T-helper 2 cell treated with Interferon-gamma antibody and Interleukin-4, amounts not matched to agents 5 μg/mL and 100 μg/mL, for 36 hours (primary cell): ENCODE measurements at places on chromosomes 3 and 15.

DNA sequence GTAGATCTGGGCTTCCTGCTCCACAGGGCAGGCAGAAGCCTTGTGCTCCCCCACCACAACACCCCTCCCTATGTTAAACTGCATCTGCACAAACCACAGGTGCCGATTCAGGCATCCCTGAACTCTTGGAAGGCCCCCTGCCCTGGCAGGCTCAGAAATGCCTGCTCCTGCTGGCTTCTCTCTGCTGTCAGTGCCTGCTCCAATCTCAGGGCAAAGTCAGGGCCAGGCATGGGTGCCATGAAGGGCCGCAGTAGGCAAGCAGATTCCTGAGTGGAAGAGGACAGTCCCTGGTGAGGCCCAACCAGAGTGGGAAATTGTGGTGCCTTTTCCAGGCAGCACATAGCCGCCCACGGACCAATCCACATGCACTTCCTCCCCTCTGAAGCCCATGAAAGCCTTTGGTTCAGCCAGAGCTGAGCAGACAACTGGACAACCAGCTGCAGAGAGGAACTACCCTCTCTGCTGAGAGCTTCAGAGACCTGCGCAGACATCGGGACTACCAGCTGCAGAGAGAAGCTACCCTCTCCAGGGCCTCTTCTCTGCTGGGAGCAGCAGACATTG, 13.6 kb downstream of the PRR20G start:
- DNase-seq = no peak

GRCh38 chr15:82540055-82540983, at the start of gene RPS17:
TSS of gene RPS17 (minus strand) at chr15:82540457. CDS start at chr15:82540428, 29 bp downstream.
- peak; percentile 97 for DNase-seq

DNA sequence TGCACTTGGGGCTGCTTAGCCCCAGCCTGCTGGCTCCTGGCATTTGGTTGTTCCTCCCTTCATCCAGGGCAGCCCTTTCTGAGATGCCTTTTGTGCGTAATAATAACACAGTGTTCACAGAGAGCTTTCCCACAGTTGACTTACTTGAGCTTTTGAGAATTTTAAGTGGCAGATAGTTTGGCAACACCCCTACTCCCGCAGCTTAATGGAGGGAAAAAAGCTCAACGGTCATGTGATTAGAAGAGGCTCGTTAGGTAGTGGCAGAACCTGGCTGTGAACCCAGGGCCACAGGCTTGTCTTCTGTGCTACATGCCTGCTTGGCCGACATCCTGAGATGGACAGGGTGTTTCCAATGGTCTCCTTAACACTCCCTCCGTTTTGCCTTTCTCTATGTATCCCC, 4.7 kb downstream of the KBTBD13 start:
- no peak for DNase-seq

DNA sequence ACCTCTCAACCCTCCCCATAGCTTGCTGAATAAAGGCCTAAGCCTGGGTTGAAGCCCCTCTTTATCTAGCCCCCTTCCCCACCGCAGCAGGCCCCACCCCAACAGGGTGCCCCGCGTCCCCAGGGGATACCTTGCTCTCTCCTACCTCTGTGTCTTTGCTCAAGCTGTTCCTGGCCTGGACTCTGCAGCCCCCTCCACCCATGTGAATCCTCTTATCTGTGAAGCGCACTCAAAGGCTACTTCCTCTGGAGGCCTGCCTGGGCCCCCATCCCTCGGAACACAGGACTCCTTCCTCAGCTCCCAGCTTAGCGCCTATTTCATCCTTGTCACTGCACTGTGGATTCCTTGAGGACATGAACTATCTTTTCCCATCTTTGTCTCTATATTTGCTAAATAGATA, 61.4 kb upstream of the HERC1 start:
- no peak for DNase-seq
